ENCODE measurements at places on chromosomes 11 and 22. TPM values are rescaled to one million over a fixed set of nuclear protein-coding genes. Genes with fewer than 3 reads are reported as not detected.

BIK gene
- 20.0 TPM for total RNA-seq

USH1C gene
- total RNA-seq: not detected

PRRG4 gene
- total RNA-seq: 25.5 TPM

CST6 gene
- total RNA-seq: 8.9 TPM

UBE4A gene
- total RNA-seq: 32.5 TPM

CNIH2 gene
- total RNA-seq: not detected

KCNK4 gene
- not detected for total RNA-seq

FXYD6 gene
- total RNA-seq: 0.21 TPM

OTOG gene
- total RNA-seq: not detected

GAL3ST1 gene
- not detected for total RNA-seq

DLG2 gene
- total RNA-seq: 0.19 TPM

EFEMP2 gene
- total RNA-seq: 12.8 TPM
